Dermis microvascular lymphatic vessel endothelial cell (primary cell): ENCODE measurements at places on chromosomes 11 and 22. TPM values are rescaled to one million over a fixed set of nuclear protein-coding genes. Genes with fewer than 3 reads are reported as not detected.

- DNase-seq = no peak
Measured at GRCh38 chr11:109209572-109209971, 212.4 kb upstream of the C11orf87 start.

Gene CHST1
- total RNA-seq = 5.4 TPM in 2 replicates

DNA sequence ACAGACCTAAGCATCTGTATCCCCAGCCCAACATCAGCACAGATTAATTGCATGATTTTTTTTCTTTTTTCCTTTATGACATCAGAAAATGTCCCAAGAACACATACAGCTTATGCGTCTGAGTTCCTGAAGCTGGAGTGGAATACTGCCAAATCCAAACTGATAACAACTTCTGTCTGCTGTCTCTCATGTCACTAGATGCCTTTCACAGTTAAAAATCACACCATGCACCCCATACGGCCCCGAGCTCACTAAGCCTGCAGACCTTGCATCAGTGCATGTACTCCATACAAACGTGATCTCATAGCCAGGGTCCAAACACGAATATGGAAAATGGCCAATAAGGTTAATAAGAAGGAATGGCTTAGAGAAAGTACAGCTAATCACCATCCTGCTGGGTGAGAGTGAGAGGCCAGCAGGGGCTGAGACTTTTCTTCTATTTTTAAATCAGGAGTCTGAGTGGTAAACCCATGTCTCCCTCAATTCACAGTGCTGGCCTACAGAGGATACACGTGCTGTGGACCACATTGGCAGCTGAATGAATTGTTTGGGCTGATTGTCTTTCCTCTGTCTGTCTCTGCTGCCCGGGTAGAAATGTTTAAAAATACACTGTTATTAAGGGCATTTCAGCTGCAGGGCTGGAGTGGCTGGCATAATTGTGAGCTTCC, 350.6 kb upstream of the RAG2 start:
- DNase-seq = no peak

Gene GRK3
- total RNA-seq = 0.25 and 0.26 TPM in 2 replicates

GRCh38 chr11:10628508-10629236, 60.2 kb upstream of the LYVE1 start:
- DNase-seq = no peak

GRCh38 chr11:68412593-68413475, 47.7 kb upstream of the PPP6R3 start:
- DNase-seq = peak; percentile 20

Gene GGTLC2
- not detected in 2 replicates for total RNA-seq

DNA sequence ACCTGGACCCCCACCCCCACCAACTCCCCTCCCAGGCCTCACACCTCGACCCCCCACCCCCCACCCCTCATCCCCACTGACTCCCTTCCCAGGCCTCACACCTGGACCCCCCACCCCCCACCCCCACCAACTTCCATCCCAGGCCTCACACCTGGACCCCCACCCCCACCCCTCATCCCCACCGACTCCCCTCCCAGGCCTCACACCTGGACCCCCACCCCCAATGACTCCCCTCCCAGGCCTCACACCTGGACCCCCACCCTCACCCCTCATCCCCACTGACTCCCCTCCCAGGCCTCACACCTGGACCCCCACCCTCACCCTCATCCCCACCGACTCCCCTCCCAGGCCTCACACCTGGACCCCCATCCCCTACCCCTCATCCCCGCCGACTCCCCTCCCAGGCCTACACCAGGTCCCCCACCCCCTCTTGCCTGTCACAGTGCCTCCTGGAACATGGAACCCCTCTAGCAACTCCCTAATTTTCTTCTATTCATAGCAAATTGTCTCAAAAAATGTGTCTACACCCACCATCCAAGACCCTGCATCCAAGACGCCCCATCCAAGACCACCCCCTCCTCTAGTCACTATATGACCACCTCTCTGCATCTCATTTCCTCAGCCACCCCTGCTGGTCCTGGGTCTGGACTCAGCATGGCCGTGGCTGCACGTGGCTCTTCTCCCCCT, 36.9 kb upstream of the BRSK2 start:
- no peak for DNase-seq

GRCh38 chr22:26835929-26836528, 178.6 kb downstream of the MIAT start:
- peak; percentile 41 for DNase-seq

- DNase-seq = no peak
Measured at GRCh38 chr11:126484266-126484665, 128.8 kb downstream of the ST3GAL4 start.

GRCh38 chr11:62181097-62181496, 8.9 kb upstream of the SCGB1D1 start:
- DNase-seq = no peak

DNA sequence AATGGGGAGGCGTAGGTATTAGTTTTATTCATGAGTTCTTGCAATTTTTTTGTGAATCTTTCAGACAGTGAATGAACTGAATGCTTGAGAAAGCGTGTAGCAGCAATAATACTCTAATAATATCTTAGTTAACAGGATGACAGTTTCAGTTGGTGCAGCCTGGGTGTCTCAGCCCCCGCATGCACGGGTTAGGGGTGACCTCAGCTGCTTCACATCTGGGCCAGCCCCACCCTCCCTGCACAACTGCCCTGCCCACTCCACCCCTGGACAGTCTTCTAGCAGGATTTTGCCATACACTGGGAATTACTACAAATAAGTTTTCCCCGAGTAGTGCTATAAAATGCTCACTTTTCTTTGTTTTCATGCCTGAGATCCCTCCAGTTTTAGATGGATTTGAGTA, 83.2 kb downstream of the ST3GAL4 start:
- no peak for DNase-seq

GRCh38 chr11:19929655-19930054, 217.0 kb downstream of the NAV2 start:
- peak; percentile 44 for DNase-seq

GRCh38 chr11:7592711-7593110, 78.9 kb downstream of the PPFIBP2 start:
- DNase-seq = no peak

Gene ARHGEF17
- 29.8 and 59.0 TPM in 2 replicates for total RNA-seq

- peak; percentile 56 for DNase-seq
Measured at GRCh38 chr11:46382646-46383403, 1.4 kb downstream of the MDK start.
